Left lung (tissue), 14 donors: ENCODE measurements at places on chromosomes 6 and 20. TPM values are rescaled to one million over a fixed set of nuclear protein-coding genes. Genes with fewer than 3 reads are reported as not detected.

DNA sequence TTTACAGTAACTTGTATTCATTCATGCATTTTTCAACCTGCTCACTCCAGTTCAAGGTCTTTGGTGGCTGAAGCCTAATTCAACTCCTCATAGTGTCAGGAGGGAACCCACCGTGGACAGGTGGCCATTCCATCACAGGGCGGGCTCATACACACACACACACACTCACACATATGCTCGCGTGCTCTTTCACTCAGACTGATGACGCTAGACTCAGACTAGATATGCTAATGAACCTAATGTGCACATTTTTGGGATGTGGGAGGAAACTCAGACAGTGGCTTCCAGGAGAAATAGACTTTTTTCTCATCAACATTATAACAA is 56.7 kb downstream of the TRIM27 start:
- H3K27ac ChIP-seq: peak overlapping the region; percentile 85
- H3K4me3 ChIP-seq: peak overlapping the region; percentile 64
- H3K36me3 ChIP-seq: no peaks in the 10 kb centered on the region
- no peaks in the 10 kb centered on the region for H3K27me3 ChIP-seq
- peaks cover 9% of the 10 kb centered on the region for H3K4me1 ChIP-seq
- no peak for DNase-seq

POU5F1 gene
- total RNA-seq: 1.9 TPM

DNA sequence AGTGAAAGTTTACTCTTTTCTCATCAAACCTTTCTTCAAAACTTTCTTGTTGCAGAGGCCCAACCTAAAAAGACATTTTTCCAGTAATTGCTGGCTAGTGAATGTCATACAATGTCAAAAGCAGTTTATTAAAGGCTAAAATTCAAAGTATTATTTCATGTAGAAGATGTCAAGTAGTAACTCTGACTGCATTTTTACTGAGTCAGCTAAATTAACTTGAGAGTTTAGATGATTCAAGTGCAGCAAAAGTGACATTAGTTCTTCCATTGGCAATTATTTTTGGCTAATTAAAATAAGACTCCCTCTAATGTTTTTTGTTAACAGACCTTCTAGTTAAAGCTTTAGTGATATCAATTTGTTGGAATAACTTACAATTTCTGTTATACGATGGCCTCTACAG is 1438.5 kb downstream of the GRIK2 start:
- no peak overlapping the region for H3K4me3 ChIP-seq
- no peaks in the 10 kb centered on the region for H3K4me1 ChIP-seq
- no peak overlapping the region for H3K27ac ChIP-seq
- no peaks in the 10 kb centered on the region for H3K27me3 ChIP-seq

DNA sequence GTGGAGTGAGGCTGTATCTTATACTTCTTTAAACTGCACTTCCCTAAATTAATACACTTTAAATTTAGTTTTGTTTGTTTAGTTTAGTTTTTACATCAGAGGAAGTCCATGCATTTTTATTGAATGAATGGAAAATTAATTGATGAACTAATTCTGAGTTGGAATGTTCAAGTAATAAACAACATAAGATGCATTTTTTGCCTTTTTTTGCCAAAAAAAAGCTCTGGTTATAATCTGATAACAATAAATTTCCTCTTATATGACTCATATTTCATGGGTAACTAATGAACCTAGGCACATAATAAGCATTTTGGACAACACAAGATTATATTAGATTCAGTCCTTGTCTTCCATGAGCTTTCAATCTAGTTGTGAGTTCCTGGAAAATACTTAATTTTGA is 323.1 kb downstream of the CENPW start:
- no peaks in the 10 kb centered on the region for H3K36me3 ChIP-seq
- no peak overlapping the region for H3K4me3 ChIP-seq
- no peak for DNase-seq
- no peak overlapping the region for H3K27ac ChIP-seq
- no peaks in the 10 kb centered on the region for H3K27me3 ChIP-seq

GRCh38 chr20:19975901-19976300 is 41.3 kb upstream of the NAA20 start:
- DNase-seq: peak; percentile 65
- H3K36me3 ChIP-seq: no peaks in the 10 kb centered on the region
- H3K27me3 ChIP-seq: no peaks in the 10 kb centered on the region
- peak overlapping the region; percentile 86 for H3K27ac ChIP-seq
- peak overlapping the region; percentile 56 for H3K4me3 ChIP-seq

DNA sequence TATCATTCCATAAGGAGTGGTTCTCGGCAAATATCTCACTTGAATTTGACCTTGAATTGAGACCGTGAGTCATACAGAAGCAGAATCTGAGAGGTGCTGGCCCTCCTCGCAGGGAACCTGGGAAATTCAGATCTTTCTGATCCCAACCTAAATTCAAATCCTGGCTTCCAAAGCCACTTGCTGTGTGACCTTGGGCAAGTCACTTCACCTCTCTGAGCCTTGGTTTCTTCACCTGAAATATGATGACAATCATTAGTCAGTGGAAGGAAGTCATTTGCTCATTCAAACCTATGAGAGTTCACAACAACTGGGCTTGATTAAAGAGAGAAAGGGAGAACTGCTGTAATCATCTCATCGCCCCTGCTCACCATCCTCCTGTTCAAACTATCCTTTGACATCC is 7.2 kb downstream of the BPIFA3 start:
- DNase-seq: no peak
- H3K36me3 ChIP-seq: no peaks in the 10 kb centered on the region
- peaks cover 21% of the 10 kb centered on the region for H3K27me3 ChIP-seq
- H3K4me3 ChIP-seq: no peak overlapping the region

GRCh38 chr6:89997456-89998445 is 103.5 kb downstream of the GJA10 start:
- H3K27ac ChIP-seq: no peak overlapping the region
- no peak overlapping the region for H3K4me3 ChIP-seq
- H3K27me3 ChIP-seq: no peaks in the 10 kb centered on the region
- H3K4me1 ChIP-seq: no peaks in the 10 kb centered on the region
- no peak for DNase-seq

NT5E gene
- total RNA-seq: 9.1 TPM

DNA sequence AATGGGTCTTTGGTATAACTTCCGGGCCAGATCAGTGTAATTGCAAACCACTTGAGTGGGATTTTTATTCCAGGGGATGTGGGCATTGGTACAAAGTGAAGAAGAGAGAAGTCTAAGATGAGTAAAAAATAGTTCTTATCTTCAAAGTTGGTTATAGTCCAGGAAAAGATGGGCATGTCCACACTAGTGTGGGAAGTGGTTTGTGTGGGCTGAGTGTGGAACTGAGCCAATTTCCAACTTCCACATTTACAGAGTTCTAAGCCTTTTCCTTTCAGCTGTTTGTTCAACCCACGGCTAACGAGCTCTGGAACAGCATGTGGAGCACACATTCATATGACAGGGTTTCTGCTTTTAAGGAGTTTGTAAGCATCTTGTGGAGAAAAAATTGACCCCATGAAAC is 72.3 kb upstream of the IFNGR1 start:
- H3K36me3 ChIP-seq: no peaks in the 10 kb centered on the region
- no peaks in the 10 kb centered on the region for H3K27me3 ChIP-seq
- peak; percentile 70 for DNase-seq

EPHA7 gene
- total RNA-seq: 0.09 TPM

NMBR gene
- total RNA-seq: not detected

DNA sequence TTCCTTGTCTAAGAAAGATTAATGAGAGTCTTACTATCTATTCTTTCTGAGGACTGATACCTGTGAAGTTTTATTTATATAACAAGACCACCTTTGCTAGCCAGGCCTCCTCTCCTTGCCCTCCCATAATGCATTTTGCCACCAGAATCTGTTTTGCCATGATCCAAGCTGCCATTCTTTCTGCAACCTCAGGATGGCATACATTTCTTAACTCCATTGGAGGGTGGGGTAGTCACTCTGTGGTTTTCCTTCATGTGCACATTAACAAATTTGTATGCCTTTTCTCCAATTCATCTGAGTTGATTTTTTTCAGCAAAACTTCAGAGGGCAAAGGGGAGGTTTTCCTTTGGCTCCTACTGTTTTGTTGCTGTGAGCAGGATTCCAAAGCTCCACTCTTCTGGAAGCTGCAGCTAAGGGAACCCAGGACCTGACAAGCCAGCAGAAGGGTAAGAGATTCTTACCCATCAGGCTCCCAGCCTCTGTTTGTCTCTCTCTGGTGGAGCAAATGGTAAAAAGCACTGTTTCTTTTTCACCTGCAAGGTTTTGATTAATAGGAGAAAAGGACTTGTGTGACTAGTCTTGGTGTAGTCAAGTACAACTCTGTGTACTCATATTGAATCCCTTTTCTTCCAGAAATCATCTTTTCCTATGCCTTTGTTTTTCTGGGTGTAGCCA is 26.2 kb upstream of the ENPP4 start:
- H3K4me3 ChIP-seq: no peak overlapping the region
- H3K4me1 ChIP-seq: no peaks in the 10 kb centered on the region
- no peaks in the 10 kb centered on the region for H3K27me3 ChIP-seq
- no peak for DNase-seq

TTI1 gene
- total RNA-seq: 16.9 TPM

STMND1 gene
- not detected for total RNA-seq

VTA1 gene
- 33.2 TPM for total RNA-seq

SSTR4 gene
- total RNA-seq: not detected

IL17F gene
- total RNA-seq: not detected
